ENCODE measurements at places on chromosomes 13 and 19.

DNA sequence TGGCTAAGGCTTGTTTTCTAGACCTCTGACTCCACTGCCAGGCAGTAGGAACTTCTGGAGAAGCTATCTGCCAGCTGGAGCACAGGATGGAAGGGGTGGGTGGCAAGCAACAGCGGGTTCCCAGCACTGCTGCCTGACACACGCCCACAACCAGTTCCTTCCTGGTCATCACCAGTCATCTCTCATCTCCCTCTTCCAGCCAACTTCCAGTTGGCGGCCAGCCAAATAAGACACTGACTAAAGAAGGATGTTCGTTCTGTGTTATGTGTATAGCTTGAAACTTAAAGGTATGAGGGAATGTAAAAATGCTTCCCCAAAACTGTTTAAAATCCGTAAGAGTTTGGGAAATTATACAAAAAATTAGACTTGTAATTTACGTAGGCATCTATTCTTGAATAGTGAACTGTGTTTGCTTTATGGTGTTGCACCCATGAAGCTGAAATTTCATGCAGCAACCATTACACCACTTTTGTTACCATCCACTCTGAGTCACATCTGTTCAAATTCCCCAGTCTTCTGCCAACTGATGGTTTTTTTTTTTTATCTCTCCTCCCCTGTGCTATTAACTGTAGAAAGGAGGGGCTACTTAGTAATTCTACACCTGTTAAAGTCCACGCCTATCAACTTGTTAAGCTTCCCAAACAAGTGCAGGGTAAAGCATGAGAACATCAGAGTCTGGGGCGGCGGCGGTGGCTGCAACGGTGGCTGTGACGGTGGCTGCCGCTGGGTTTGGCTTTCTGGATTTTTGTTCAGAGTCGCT, 86.2 kb upstream of the FRY start:
- DNase-seq: no peak

DNA sequence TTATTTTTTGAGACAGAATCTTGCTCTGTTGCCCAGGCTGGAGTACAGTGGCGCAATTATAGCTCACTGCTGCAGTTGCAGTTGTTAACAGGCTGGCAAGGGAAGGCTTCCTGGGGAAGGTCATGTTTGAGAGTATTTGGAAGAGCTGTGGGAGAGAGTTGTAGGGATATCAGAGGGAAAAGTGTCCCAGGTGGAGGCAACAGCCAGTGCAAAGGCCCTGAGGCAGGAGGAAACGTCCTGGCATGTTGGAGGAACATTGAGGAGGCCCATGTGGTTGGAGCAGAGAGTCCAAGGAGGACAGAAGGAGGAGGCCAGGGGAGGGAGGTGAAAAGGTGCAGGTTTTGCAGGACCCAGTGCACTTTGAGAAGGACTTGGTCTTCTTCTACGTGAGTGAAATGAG, 2.2 kb upstream of the DUS3L start:
- DNase-seq: no peak

DNA sequence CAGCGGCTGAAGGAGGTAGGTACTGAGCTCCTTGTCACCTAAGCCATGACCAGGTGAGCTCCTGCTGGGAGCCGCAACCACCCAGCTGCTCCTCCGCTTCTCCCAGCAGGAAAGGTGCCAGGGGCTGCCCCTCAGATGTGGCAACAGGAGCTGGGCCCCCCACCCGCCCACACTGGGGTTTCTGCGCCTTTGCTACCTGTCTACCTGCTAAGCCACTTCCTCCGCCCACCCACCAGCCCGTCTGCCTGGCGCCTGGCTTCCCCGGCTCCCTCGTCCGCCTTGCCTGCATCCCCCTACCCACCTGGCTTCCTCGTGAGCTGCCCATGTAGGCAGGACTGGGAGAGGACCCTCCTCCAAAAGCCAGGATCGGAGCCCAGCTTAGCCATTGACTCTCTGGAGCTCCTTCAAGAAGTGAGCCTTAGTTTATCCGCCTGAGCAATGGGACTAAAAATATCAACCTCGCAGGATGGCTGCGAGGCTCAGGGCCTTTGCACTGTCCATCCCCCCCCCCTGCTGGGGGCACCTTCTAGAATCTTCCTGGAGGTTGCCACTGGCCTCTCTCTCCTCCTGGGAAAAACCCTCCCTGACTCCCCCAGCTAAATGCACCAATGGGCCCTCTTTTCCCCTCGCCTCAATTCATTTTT, 55.8 kb upstream of the KLF2 start:
- no peak for DNase-seq

GRCh38 chr13:93811071-93811737, 584.6 kb downstream of the GPC6 start:
- no peak for DNase-seq

GRCh38 chr13:47109028-47109427, 212.2 kb upstream of the HTR2A start:
- no peak for DNase-seq

DNA sequence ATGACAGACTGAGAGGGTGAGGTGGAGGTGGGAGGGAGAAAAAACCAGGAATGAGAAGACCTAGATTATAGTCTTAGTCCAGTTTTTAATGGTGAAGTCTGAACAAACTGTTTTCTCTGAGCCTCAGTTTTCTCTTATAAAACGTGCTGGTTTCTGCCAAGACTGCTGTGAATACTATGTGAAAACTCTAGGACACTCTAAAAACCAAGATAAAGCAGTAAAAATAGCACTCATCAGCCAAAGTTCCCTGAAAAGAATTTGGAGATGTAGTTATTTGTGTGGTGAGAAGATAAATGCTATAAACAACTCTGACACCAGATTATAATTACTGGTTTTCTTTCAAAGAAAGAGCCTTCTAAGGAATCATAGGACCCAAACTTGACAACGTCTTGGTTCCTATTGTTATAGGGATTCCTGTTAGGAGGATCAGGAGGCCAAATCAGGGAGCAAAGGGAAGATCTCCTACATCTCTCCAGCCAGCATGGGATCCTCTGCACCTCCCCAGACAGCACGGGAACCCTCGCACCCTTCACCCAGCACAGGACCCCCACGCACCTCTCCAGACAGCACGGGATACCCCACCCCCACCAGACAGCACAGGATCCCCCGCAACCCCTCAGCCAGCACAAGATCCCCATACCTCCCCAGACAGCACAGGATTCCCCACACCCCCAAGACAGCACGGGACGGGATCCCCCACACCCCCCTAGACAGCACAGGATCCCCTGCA, 130.2 kb downstream of the MIPEP start:
- DNase-seq: no peak

Measured in stimulated activated CD4-positive, alpha-beta T cell treated with anti-CD3 and anti-CD28 coated beads, Interleukin-4, amount 100 ng/mL, for 48 hours (primary cell).